ENCODE measurements at places on chromosomes 5 and 9.

GRCh38 chr5:35194635-35195471 lies 35.4 kb downstream of the PRLR start:
- no peak for DNase-seq

GRCh38 chr9:83521011-83521410 lies 17.2 kb downstream of the FRMD3 start:
- DNase-seq: no peak

DNA sequence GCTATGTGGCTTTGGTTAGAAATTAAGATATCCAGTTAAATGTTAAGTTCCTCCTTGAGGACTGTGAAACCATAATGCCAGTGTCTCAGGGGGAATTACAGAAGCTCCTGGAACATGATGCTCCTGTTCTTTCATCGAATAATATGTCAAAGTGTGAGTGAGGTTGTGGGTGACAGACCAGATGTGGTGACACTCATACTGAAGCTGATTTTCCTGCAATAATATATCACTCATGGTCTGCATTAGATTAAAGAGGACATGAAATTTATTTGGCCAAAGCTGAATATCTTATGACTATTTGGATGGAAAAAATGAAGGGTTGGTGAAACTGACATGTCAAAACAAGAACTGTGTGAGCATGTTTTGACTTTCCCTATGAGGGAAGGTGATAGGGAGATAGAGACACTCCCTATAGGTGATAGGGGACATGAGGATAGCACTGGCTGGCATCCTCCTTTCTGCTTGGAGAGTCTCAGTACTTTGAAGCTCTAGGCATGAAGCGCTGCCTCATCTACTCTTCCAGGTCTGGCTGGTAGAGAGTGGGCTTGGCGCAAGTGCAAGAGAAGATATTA lies 173.5 kb downstream of the ARHGEF28 start:
- DNase-seq: no peak

- no peak for DNase-seq
Observed at GRCh38 chr5:93621327-93621798, 38.3 kb downstream of the NR2F1 start.

DNA sequence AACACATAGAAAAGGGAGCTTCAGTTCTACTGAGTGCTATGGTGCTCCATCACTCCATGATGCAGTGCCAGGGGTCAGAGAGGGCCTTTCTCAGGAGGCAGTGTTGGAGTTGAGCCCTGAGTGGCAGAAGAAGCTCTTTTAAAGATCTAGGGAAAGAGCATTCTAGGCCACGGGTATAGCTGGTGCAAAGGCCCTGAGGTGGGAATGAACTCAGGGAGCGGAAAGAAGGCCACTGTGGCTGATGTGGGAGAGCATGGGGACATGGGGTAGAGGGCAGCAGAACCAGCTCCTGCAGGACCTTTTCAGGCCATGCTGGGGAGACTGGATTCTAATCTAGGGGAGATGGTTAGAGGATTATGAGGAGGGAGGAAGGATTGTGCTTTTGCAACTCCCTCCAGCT lies 9.9 kb downstream of the PSD2 start:
- DNase-seq: no peak

All from T-helper 1 cell (primary cell).